ENCODE measurements at places on chromosomes 12 and 14.
A peak's percentile ranks its signal among the peaks of the same experiment; 100 is the strongest.

- no peak for DNase-seq
Measured at GRCh38 chr14:31572955-31573354, 11.8 kb downstream of the NUBPL start.

GRCh38 chr12:1913377-1914113 is 4.9 kb downstream of the CACNA2D4 start:
- no peak for DNase-seq

GRCh38 chr12:4266990-4267389 is 6.6 kb upstream of the CCND2 start:
- no peak for DNase-seq

- no peak for DNase-seq
Measured at GRCh38 chr14:44699391-44699790, 192.3 kb upstream of the FSCB start.

DNA sequence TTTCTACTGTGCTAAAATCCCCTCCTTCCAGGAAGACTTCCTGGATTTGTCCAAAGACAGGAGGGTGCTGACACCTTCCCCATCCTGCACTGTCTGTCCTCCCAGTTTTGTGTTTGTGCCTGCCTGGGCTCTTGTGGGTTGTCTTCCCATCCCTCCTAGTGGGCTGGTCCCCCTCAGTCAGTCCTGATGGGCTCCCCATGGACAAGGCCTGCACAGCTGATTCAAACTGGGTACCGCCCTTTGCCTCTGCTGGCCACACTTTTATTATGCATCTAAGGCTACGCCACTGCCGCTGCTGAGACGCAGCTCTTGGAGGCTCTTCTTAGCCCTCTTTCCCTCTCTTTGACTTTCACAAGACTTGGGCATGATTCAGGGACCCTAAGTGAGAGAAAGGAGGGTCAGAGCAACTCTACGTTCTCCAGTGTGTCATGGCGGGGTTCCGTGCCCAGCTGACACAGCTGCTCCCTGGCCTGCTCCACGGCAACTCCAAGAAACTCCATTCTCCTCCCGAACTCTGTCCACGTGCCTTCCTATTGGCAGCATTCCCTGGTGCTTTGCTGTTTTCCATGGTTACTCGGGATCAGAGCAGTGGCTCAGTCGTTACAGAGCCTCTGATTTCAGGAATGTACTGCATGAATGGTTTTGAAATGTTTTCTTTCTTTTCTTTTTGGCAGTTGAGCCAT is 3.8 kb upstream of the KRT85 start:
- no peak for DNase-seq

DNA sequence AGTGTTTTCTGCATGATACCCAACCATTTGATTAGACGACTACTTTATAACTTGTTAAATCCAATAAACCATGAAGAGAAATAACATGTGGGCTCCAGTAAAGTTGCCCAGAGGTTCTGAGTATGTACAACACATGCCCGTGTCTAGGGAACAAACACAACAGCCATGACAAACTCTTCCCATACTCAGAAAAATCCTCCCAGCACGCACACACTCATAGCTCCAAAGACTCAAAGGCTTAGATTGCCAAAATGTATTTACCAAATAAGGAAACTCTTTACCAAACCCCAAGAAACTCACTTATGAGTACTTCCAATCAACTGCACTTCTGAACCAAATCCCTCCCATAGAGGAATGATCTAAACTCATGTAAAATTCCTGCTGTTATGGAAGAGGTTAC is 17.3 kb downstream of the SART3 start:
- no peak for DNase-seq

DNA sequence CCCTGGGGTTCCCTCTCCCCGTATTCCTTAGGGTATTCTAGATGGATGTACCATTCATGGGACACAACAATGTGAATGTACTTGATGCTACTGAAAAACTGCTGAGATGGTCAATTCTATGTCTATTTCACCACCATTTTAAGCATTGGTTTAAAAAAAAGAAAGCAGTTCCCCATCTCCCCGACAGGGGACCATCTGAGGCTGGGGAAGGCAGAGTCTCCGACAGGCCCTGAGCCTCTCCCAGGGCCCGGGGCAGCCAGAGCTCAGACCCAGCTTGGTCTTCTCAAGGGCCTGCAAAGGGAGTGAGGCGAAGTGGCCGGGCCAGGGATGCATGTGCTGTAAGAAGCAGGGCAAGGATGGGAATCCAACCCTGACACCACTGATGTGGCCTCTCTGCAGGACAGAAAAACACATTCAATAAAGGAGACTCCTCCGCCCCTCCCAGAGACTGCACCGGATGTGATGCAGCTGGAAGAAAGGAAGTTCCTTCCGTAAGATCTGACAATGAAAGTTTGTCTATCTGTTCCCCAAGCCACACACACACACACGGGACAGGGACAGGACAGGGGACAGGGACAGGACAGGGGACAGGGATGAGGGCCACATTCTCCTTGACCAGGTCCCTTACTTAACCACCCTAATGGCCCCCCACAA is 234.1 kb downstream of the BCL11B start:
- no peak for DNase-seq

DNA sequence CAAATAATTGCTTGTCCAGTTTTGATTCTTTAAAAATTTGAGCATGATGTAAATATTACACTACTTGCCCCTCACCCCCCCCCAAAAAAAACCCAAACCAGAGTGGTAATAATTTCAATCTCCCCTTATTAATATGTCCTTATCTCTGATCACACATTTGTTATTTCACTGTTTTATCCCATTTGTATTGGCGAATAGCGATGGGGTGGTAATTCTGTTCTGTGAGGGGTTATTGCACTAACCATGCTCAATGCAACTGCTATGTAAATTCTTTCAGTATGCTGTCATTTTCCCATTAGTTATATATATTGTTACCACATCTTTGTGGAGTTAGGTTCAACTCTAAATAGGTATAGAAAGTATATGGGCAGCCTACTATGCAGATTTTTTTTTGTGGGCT is 1.1 kb downstream of the RIMKLB start:
- DNase-seq = no peak

GRCh38 chr14:80133457-80133856 is 77.8 kb downstream of the DIO2 start:
- DNase-seq = no peak

DNA sequence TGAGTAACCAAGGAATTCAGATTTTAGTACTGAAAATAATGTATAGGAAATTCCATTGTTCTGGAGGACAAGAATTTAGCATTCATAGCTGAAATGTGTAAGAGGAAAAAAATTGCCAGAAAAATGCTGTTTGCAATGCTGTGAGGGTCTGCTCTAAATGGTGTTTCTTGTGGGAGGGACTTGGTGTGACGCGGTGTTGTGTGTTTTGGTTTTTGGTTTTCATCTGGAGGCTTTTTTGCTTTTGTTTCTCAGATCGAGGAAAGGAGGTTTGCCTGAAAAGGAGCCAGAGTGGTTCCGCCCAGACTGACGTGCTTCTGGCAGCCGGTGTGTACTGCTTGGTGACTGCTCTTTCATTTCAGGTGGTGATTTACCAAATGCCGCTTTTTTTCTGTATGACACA is 211.8 kb upstream of the HMGA2 start:
- DNase-seq = no peak

- no peak for DNase-seq
Measured at GRCh38 chr14:68849416-68849815, 56.5 kb upstream of the ZFP36L1 start.

DNA sequence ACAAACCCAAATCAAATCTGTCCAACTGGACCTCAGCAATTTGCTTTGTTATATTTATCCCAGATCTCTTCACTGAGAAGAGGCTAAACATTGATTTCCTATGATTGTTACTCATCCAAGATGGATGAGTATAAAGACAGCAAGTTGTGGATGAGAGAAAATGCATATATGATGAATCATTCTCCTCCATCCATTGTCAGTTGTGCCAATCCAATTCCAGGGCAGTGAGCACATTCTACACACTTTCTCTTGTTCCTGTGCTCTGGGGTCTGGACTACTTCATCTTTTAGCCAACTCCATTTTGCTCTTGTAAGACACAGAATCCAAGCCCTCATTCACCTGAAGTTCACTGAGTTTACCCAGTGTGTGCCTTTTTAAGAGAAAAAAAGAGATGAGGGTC is 105.7 kb downstream of the GCH1 start:
- DNase-seq = no peak

DNA sequence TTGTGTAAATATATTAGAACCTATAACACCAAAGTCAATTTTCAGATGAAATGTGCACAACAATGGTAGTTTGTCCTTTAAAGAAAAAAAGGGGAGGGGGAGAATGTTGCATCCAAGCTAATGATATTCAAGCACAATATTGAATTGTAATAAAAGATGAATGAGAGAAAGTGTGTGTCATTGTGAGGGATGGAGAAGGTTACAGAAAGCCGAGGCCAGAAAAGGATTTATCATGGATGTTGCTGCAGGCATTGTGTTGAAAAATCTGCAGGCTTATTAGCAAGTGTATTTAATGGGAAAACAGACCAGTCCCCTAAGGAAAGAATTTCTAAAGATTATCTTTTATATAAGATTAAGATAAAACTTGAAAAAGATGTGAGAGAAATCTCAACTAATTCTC is 186.5 kb downstream of the SPTSSA start:
- DNase-seq = no peak

GRCh38 chr12:1434296-1434955 is 160.0 kb downstream of the FBXL14 start:
- no peak for DNase-seq

- DNase-seq = peak; percentile 78
Measured at GRCh38 chr14:77212943-77213678, 31.5 kb downstream of the TMEM63C start.

DNA sequence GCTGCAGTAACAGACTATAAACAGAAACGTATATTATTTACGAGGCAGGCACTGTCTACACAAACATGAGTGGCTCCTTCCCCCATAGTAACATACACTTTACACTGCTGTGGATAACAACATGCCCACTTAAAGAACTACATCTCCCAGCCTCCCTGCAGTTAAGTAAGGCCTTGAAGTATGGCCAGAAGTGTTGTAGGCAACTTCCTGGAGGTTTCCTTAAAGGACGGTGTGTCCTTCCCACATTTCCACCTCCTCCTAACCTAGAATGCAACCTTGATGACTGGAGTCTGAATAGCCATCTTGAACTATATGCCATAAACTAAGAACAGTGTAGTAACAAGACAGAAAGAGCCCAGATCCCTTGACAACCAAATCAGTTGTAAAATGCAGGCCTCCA is 20.3 kb downstream of the MED13L start:
- DNase-seq = no peak

DNA sequence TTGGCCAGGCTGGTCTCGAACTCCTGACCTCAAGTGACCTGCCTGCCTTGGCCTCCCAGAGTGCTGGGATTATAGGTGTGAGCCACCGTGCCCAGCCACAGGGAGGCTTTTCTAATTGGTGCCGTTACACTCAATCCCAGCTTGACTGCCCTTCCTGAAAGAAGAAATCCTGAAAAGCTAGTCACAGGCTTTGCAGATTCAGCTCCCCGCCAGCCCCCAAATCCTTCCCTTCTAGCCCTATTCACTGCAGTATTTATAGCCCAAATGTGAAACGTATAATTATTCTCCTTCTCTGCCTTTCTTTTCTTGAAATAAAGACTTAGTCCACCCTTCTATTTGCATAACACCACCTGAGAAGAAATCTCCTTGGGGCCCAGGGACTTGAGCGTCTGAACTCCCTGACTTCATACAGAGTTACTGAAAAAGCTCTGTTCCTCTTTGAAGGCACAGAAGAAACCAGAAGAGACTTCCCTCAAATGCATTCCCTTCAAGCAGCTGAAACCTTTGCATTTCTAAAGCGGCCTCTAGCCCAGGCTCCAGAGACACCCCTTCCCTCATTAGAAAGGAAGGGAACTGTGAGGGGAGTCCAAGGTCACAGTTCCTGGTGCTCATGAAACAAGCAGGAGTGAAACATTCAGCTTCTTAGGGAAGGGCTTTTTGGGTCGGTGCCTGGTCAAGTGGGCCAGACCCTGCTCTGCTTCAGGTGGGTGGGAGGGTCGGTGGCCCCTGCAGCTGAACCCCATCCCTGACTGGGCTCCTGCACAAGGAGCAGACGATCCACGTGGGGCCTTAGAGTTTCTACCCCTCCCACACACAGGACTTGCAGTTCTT is 42.3 kb upstream of the BATF start:
- no peak for DNase-seq

GRCh38 chr12:25718081-25718731 is 165.1 kb upstream of the LMNTD1 start:
- no peak for DNase-seq

DNA sequence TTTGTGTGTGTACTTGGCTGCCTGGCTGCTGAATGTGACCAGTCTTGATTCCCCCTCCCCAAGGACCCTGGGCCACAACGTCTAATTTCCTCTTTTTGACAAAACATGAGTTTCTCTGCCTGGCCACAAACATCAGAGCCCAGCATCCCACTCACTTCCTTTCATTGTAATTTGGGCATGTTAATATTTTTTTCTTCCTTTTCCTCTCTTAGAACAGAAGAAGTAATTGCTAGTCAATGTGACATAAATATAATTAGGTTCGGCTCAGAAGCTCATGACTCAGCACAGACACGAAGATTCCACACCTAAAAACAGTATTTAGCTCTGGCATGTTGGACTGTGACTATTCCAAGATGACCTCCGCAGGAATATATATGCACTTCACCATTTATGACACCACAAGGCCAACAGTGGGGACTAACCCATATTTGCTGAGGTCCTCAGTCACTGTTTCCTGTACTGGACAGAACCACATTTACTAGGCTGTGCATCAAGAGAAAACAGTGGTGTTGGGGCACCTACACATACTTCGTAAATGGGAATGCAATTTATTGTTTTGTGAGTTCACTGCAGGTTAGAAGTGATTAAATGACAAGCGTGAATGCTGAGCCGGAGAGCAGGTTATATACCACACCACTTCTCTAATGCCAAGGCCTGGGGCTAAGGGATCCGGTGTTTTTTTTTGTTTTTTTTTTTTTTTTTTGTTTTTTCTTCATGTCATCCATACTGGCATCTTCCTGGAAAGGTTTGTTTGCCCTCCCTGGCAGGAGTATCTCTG is 4.2 kb downstream of the GSG1 start:
- no peak for DNase-seq

DNA sequence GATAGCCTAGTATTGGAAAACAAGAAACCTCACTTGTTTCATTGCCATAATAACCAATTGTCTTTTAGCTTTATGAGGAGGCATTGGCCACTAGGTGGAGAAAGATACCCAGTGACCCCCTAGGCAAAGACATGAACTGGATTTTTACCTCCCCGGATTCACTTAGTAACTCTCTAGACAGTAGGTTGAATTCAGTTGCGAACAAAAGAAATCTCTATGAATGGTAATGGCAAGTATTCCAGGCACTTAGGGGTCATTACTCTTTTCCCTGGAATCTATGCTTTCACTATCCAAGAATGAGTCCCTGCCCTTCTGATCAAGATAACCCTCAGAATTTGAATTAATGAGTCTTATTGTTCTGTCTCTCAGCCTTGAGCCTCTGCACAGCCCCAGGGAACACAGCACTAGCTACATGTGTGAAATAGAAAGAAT is 29.5 kb upstream of the RHOJ start:
- DNase-seq = peak; percentile 81

- peak; percentile 42 for DNase-seq
Measured at GRCh38 chr12:130041983-130042812, 120.1 kb upstream of the FZD10 start.

DNA sequence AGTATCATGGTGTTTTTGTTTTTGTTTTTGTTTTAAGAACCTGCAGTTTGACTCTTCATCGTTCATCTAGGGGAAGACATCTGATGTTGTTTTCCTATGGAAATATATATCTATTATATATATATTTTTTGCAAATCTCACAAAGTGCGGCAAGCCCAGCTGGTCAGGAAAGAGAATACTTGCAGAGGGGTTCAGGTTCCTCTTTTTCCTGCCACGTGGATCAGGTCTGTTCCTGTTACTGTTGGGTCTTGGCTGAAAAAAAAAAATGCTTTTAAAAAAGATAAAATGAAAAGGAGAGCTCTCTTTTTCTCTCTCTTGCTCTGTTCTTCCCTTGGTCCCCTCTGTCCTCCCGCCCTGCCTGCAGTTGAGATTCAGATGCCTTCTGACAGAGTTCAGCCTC is 179.4 kb upstream of the BCL2L14 start:
- no peak for DNase-seq
